ENCODE measurements at places on chromosomes 12 and 14.

DNA sequence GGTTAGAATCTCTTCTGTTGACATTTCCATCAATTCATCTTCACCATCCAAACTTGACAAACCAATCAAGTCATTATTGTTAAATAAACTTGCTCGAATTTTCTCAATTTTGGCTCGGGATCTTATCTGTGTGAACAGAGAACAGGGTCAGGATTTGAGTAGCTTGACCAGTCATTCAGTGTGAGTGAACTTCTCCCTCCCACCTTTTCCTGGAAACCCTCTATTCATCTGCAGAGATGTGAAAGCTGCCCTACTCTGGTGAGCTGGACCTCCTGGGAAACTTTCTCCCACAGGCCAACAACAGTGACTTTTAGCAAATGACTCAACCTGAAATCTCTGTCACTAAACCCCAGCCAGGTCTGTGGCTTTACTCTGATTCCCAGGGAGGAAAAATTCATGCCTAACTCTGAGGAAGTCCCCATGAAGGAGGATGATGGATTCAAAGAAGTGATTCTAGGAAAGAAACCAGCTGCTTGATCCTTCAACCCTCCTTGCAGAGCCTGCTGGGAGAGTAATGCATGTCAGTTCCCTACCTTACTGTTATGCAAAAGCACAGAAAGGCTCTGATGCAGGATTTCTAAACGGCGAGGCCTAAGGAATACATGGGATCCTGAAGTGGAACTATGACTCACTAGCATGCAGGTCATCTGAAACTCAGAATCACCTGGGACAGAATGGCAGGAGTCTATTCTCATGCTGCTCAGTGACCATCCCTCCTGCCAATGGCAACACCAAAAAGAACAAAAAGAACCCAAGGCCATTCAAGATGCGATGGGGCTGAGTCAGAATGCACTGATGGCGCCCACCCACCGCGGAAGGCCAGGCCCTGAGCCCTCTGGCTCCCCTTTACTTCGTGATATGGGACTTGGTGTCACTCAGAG is 58.0 kb downstream of the TRAFD1 start:
- peak; percentile 17 for DNase-seq

DNA sequence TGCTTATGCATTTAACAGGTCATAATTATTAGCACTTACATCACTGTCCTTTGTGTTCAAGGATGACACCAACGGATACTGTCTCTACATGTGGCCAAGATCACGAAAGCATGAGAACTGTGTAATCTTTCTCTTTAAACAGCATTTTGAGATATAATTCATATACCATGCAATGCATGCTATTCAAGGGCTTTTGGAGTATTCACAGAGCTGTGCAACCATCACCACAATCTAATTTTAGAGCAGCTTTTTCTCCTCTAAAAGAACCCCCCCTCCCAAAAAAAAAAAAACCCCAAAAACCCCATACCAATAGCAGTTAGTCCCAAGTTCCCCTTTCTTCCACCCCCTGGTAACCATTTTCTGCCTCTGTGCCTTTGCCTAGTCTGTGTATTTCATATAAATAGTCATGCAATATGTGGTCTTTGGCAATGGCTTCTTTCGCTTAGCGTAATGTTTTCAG is 60.6 kb downstream of the SPRING1 start:
- DNase-seq = no peak

- no peak for DNase-seq
Measured at GRCh38 chr14:104353221-104353920, 215.0 kb downstream of the KIF26A start.

GRCh38 chr12:132662901-132663755 is 24.0 kb downstream of the POLE start:
- DNase-seq = no peak

GRCh38 chr14:68856572-68856971 is 63.7 kb upstream of the ZFP36L1 start:
- no peak for DNase-seq

GRCh38 chr14:61332658-61333029 is 11.3 kb downstream of the PRKCH start:
- no peak for DNase-seq

GRCh38 chr12:86914721-86915120 is 658.5 kb upstream of the MGAT4C start:
- DNase-seq = peak; percentile 22

- peak; percentile 19 for DNase-seq
Measured at GRCh38 chr14:75333606-75334548, 55.2 kb downstream of the FOS start.

DNA sequence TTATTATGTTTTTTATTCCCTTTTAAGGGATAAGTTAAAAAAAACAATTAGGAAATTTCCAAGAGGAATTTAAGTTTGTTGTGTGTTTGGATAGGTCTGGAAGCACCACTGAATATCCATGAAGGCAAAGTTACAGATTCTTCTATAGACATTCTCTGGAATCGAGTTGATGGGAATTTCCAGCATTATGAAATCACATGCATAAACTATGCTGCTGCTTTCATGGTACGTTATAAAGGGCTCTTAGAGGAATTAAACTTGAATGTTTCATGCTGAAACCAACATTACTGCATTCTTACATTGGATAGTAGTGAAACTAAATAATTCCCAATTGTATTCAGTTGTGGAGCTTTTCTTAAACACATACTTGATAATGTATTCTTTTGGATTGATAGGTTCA is 21.5 kb upstream of the PTPRQ start:
- DNase-seq = no peak

GRCh38 chr12:6943389-6943721 is 261 bp upstream of the RNU7-1 start:
- peak; percentile 87 for DNase-seq

- no peak for DNase-seq
Measured at GRCh38 chr12:122094735-122095631, 16.4 kb downstream of the MLXIP start.

DNA sequence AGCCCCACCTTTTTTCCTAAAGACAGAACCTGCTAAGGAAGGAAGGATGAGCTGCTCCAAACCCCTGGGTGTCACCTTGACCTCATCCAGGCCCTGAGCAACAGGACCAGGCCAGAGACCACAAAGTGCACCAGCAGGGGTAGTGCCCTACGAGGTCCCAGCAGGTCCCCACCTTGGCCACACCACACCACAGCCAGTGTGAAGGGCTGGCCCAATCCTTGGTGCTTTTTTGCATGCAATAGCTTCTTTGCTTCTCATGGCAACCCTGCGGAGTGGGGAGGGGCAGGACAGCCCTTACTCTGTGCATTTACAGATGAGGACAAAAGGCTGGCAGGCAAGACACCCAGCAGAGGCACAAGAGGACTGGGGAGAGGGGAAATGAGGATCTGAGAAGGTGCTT is 352.6 kb downstream of the BCL11B start:
- DNase-seq = no peak

DNA sequence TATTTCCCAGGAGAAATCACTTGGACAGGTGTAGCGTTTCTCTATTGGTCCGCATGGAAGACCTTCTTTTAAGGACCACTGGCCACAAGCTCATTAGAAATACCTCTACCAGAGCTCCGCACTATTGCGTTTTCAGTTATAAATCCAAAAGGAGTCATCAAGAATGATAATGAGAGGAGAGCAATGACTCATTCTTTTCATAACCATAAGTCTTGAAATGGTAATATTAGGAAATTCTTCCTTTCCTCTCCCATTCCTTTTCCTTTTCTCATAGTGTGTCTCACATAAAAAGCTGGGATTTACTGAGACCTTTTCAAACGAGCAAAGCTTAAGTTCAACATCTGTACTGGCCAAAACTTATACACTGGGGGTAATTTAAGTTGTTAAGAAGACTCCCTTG is 215.7 kb downstream of the CPNE8 start:
- DNase-seq = no peak

GRCh38 chr12:43988838-43989560 is 153.1 kb downstream of the TMEM117 start:
- no peak for DNase-seq

- DNase-seq = no peak
Measured at GRCh38 chr12:52362118-52362726, 5.1 kb downstream of the KRT85 start.

- no peak for DNase-seq
Measured at GRCh38 chr12:107236824-107237511, 143.6 kb upstream of the CRY1 start.

DNA sequence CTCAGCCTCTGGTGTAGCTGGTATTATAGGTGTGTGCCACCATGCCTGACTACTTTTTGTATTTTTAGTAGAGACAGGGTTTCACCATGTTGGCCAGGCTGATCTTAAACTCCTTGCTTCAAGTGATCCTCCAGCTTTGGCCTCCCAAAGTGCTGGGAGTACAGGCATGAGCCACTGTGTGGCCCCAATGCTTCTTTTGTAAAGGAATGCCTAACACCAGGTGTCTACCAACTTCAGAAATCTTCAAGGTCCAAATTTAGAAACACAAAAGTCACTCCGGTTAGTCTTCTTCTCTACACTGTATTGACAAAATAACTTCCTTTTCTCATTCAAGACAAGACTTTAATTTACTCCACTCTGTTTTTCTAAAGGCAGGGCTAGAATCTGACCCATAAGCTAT is 188.7 kb downstream of the PRKD1 start:
- DNase-seq = no peak

DNA sequence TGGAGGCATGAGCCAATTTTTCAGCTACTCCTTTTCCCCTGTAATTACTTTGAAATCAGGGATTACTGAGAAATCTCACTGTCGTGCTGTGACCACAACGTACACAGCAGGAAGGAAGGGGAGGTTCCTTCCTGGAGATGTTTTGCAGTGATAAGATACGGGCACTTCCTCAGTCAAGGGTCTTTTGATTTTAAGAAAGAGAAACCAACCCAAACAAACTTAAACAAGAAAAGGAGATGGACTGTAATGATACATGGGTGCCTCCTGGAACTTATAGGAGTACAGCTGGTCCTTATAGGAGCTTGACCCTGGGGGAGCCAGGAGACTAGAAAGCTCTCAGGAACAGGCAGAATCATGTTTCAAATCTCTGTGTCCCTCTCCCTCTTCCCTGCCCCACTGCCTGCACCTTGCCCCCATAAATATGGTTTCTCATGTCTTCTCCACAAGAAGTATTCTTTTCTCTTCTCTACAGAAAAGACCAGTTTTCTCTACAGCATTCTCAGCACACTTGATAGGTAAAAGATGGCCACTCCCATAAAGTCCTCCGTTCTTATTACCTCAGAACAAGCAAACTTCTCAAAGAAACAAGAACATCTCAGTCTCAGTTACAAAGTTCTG is 281.1 kb upstream of the AMIGO2 start:
- no peak for DNase-seq

DNA sequence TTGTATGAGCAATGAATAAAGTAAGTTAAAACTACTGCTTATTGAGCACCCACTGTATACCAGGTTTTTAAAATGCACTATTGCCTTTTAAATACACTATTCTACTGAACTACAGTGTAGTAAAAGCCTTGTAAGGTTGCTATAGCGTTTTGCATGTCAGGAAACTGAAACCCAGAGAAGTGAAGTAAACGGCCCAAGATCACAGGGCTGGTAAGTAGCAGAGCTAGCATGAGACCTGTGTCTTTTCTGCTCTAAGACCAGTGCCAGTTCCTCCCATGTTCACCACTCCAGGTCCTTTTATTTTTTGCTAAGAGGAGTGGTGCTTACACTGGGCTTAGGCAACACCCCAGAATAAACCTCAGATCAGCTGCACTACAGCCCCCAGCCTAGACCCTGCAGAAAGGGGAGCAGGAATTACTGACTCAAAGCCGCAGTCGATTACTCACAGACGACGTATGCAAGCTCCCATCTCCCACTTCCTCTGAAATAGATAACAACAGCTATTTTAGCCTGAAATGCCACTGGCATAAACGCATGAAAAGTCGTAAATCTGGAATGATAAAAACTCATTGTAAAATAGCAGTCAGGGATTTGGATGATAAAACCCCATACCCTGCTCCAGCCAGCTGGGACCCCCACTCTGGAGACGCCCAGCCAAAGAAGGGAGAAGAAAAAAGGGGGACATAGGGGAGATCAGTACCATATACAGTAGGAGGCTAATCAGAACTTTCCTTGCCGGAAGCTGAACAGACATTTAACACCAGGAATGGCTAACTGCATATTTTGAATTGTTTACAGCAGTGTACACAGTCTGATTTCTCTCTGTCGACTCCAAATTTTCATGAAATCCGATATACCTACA is 108.3 kb downstream of the NUAK1 start:
- no peak for DNase-seq

Measured in right lung (tissue), 10 donors.